ENCODE measurements at places on chromosomes 2 and 18. TPM values are rescaled to one million over a fixed set of nuclear protein-coding genes. Genes with fewer than 3 reads are reported as not detected.

DNA sequence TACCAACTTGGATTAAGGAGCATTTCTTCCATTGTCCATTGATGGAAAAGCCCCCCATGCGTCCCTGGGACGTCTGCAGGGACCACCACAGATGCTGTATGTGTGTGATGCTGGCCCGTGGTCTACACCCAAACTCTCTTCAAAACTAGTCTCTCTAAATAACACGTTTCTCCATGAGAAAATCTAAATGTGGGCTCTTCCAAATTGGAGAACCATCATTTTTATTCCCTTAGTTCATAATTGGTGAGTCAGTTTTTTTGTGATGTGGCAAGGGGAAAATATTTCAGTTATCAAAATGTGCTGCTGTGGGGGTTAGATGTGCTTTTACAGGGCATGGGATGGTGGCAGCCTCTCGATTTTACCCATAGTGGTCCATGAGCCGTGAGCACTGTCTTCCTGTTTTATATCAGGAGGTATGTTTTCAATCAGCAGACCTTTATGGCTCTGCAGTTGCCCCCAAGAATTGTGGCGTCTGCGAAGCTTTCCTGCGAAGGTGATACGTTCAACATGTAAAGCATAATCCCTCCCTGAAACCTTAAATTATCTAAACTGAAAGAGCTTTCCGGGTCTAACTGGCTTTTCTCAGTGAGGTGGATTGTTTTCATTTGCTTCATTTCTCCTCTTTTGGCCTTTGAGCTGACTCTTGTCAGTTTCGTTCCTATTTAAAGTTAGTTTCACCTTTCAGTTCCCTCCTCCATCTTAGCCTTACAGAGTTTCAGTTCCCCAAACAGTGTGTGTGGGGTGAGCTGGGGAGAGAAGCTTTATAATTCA lies 78.4 kb downstream of the SETBP1 start:
- DNase-seq = no peak

- no peak for DNase-seq
Observed at GRCh38 chr18:53886058-53886457, 338.4 kb downstream of the MBD2 start.

The SERPINB11 gene
- total RNA-seq = not detected

The PROC gene
- total RNA-seq = 62.3 TPM

The RESP18 gene
- not detected for total RNA-seq

- DNase-seq = no peak
Observed at GRCh38 chr18:49368161-49368875, 92.1 kb downstream of the DYM start.

GRCh38 chr2:3042601-3043585 lies 334.7 kb downstream of the EIPR1 start:
- DNase-seq = no peak

The ACMSD gene
- 6.5 TPM for total RNA-seq

The PAIP2B gene
- 4.8 TPM for total RNA-seq

The MBP gene
- total RNA-seq = 21.0 TPM

GRCh38 chr2:96963316-96963715 lies 23.1 kb downstream of the FAM178B start:
- no peak for DNase-seq

Measured in hepatocyte (in vitro differentiated cells).